Stromal cell of bone marrow (primary cell): ENCODE measurements at places on chromosomes 16 and 17.

GRCh38 chr17:67836205-67836987, 11.1 kb downstream of the BPTF start:
- DNase-seq: no peak

- no peak for DNase-seq
These were observed 1.1 kb downstream of the METTL16 start for GRCh38 chr17:2510559-2510958.

DNA sequence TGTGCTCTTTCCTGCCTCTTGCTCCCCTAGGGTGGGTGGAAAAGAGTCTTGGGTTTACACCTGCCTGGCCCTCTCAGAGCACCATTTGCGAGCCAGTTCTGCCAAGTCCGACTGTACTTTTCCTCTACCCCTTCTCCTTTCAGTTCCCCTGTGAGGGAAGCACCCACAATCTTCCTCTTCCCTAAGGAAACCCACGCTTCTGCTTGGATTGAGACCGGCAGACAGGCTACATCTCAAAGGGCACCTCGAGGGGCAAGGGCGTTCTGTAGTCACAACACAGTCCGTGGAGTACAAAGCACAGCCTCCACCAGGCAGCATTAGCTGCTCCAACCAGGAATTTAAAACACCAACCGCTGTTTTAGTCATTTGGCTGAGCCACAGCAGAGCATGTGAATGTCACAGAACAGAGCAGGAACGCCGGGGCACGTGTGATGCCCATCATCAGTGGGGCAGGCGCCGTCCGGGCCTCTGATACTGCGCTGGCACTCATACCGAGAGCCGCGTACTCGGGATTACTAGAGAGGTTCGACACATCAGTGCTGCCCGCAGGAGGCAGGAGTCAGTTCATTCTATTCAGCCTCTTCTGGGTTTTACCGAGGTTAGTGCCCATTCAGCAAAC, 13.7 kb upstream of the MNT start:
- DNase-seq: no peak

DNA sequence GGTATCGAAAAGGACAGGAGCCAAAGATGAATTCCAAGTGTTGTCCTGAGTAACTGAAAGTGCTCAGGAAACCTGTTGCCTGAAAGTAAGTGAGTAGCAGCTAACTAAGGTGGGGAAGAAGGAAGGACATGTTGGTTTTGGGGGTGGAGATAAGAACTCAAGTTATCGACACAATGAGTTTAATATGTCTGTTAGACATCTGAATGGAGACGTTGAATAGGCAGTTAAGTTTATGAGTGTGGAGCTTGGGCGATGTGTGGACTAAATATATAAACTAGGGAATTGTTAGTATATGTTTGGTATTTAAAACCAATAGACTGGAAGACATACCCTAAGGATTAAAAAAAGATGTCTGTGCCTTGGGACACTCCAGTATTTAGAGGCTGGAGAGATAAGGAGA, 82.7 kb upstream of the ASIC2 start:
- no peak for DNase-seq

DNA sequence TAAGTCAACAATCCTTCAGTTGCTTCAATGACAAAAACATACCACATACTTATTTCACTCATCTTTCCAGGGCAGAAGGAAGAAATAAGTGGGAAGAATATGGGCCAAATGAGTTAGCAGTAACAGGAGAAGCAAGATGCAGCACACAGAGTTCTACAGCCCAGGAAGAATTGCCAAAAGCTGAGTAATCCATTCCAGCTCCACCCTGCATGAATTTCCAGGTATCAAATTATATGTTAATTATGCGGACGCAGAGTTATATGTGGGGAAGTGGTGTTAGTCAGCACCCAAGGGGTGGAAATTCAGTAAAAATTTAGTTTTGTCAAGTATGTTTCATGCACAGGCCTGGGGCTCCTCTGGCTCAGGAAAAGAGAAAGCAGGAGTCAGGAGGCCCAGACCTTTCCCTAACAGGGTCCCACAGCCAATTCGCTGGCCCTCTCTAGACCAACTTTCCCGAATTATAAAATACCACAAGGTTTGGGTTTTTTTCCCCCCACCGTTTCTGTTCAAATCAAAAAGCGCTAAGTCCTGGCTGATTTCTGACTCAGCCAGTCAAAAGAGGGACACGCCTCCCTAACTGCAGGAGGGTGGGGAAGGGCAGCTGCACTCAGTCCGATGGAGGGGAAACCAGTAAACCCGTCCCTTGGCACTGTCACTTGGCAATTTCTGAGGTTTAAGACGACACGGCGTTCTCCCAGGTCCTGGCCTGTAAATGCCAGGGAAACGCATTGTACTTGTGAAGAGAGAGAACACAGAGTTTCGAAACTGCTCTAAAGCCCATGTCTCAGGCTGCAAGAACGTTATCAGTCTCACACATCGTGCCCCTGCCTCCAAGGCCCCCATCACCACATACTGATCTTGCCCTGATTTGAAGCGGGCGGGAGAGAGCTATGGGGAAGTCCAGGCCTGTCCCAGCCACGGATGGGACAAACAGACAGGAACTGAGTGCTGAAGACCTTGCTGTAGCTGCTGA, 58.1 kb downstream of the ZFHX3 start:
- peak; percentile 95 for DNase-seq

DNA sequence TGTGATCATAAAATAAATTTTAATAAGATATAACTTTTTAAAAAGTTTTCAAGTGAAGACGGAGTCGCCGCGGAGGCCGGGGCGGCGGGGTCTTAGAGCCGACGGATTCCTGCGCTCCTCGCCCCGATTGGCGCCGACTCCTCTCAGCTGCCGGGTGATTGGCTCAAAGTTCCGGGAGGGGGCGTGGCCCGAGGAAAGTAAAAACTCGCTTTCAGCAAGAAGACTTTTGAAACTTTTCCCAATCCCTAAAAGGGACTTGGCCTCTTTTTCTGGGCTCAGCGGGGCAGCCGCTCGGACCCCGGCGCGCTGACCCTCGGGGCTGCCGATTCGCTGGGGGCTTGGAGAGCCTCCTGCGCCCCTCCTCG, at the start of gene FOXC2:
Gene FOXC2 (plus strand): TSS at position 229 of the 365 bp plus-strand sequence. CDS start 507 bp downstream, outside the sequence.
- peak; percentile 96 for DNase-seq

DNA sequence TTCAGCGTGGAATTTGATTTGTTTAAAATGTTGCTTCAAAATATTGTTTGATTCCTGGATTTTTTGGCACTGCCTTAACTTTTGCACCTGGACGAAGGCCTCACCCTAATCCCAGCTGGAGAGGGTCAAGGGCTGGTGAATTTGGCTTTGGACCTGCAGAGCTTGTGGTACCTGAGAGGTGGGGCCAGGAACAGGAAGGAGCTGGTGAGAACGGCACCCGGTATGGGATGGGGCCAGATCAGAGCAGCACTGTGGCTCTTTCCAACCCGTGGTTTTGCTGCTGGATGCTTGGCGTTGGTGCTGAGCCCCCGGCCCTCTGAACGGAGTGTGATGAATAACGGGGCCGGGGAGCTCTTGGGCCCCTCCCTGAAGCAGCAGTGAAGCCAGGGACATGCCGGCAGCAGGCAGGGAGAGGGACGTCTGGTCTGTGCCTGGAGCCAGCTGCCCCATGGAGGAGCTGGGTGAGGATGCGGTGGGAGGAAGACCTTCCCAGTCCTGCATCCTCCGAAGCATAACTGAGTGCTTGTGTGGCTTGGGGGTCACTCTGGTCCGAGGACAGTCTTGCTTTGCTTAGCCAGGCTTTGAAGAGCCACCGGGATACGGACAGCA, 275.4 kb downstream of the SEC14L1 start:
- no peak for DNase-seq

DNA sequence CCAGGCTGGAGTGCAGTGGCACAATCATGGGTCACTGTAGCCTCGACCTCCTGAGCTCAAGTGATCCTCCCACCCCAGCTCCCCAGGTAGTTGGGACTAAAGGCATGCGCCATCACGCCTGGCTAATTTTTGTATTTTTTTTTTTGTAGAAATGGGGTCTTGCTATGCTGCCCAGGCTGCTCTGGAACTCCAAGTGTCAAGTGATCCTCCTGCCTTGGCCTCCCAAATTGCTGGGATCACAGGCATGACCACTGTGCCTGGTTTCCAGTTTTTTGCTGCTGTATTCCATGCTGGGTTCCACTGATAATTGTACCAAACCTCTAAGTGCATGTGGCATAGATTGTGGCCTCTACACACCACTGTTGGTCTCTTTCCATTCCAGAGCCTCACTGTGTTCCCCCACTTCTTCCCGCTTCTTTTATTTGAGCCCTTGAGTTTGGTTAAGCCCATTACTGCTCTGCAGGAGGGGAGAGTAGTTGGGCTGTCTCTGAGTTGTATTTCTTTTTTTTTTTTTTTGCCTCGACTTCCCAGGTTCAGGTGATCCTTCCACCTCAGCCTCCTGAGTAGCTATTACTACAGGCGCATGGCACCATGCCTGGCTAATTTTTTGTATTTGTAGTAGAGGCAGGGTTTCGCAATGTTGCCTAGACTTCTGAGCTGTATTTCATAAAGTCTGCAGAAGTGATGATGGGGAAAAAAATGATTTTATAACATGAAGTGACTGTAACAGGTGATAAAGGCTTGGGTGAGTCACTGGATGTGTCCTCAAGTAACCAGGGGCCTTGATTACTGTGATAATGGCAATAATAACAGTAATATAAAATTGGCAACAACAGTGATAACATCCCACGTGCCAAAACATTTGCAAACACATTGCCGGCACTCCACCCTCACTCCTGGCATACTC, 30.0 kb downstream of the EEF2K start:
- no peak for DNase-seq

DNA sequence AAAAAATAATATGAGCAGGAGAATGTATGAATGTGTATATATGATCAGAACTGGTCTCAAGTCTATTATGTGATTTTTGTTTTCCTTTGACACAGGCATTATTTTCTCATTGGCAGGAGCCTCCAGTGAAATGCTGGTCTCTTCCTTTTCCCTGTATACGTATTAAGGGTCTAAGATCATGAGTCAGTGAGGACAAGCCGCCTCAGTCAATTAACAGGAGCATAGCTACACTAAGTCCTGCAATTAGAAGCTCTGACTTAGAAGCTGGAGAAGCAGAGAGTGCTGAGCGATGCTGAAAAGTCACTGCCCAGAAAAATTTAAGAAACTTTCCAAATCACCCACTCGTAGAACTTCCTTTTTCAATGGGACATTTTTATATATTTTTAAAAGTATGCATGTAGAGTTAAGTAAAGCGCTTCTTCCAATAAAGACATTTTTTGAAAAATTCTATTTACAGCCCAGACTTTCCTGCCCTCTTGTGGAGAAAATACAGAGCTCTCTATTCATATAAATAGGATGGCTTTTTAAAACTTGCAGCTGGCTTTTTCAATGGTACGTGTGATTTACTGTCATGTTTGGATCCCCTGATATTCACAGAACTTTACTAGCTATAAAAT, 70.2 kb upstream of the PSMD7 start:
- peak; percentile 8 for DNase-seq

DNA sequence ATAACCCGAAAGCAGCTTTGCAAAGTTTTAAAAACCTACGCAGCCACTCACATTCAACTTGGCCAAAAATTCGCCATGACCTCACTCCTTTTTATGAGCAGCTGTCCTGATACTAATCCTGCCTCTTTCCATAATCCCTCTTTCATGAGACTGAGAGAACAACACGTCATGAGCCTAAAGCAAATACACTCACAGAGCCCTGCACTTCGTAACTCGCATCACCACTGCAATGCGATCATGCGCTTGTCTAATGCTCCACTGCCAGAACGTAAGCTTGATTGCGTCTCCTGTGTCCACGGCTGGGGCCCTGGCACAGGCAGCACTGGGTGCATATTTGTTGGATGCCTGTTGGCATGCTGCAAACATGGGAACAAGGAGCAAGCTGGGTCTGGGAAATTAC, 36.2 kb downstream of the CDRT4 start:
- DNase-seq: no peak

DNA sequence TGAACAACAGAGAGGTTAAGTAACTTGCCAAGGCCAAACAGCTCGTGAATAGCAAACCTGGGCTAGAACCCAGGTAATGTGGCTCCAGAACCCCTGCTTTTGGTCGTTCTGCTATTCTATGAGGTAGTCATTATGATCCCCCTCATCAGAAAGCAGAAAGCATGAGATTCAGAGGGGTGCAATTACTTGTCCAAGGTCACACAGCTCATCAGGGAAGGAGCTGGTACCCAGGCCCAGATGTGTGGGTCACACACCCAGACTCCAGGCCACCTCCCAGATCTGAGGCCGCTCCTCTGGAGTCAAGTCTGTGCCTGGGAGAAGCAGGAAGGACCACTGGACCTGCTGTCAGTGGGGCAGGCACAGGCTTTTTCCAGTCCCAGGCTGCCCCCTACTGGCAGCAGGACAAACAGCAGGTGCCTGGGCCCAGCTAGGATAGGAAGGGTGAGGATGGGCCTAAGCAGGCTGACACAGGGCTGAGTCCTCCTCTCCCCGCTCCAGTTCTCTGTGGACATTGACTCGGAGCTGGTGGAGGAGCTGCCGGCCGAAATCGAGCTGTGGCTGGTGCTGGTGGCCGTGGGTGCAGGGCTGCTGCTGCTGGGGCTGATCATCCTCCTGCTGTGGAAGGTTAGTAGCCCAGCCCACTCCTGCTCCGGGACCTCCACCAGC, 7.8 kb upstream of the PDK2 start:
- no peak for DNase-seq

DNA sequence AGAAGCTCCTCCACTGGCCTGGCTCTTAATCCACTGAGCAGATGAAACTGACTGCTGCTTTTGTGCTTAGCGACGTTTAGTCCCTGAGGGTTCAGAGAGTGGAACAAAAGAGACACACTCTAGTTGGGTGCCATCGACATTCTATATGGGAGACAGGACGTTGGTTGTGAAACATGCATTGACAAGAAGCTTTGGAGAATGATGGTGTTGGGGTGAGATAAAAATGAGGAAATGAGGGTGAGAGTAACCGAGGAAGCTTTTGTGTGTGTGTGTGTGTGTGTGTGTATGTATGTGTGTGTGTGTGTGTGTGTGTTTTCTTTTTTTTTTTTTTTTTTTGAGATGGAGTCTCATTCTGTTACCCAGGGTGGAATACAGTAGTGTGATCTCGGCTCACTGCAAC, 89.5 kb downstream of the ABCC1 start:
- DNase-seq: no peak

DNA sequence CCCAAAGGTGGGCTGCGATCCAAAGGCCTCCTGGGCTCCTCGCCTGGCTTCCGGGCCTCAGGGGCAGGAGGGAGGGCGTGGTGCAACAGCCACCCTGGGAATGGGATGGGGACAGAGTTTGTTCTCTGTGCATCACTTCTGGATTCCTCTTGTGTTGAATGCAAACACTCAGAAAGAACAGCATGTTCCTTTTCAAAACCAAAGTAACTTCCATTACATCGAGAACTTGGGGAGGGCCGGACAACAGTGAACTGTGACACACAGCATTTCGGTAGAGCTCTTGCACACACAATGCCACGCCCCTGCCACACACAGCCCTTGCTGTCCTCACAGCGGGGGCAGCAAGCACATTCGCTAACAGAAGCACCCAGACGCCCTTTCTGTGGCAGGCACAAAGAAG, 36.1 kb upstream of the FASN start:
- DNase-seq: no peak

- no peak for DNase-seq
These were observed 3.7 kb downstream of the SOCS3 start for GRCh38 chr17:78356101-78356713.

GRCh38 chr16:67236563-67237395, 9.8 kb downstream of the TMEM208 start:
- no peak for DNase-seq

DNA sequence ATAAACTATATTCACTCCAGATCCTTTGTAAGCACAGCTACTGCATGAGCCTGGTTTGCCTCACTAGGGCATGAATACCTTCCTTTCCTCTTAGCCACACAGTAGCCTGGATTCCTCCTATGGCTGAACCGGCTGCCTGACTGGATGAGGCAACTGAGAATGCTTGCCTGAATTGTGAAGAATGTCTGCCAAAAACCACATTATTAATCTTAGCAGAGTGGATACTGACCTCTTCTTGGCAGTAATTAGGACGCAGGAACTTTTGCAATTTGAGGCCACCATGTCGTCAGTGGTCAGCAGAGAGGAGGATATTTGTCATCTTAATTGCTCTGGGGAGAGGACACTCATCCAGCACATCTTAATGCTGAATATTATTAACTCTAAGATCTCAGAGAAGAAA, 651.8 kb upstream of the GOT2 start:
- DNase-seq: peak; percentile 90
